Motor neuron (in vitro differentiated cells): ENCODE measurements at places on chromosomes 6 and 20. TPM values are rescaled to one million over a fixed set of nuclear protein-coding genes. Genes with fewer than 3 reads are reported as not detected.

The GTSF1L gene
- total RNA-seq, result not detected in 2 replicates

The BAG2 gene
- 3.8 and 4.5 TPM in 2 replicates for total RNA-seq

The NKX2-2 gene
- total RNA-seq, result not detected in 2 replicates

The PNPLA1 gene
- total RNA-seq, result 0.93 TPM in 1 of 2 replicates, not detected in the other

The ABT1 gene
- total RNA-seq, result 16.7 and 16.9 TPM in 2 replicates

The MAD2L1BP gene
- total RNA-seq, result 25.0 and 30.3 TPM in 2 replicates

The C4A gene
- 34.0 and 34.6 TPM in 2 replicates for total RNA-seq

The TSBP1 gene
- total RNA-seq, result 0.13 and 0.23 TPM in 2 replicates

The OR2B6 gene
- total RNA-seq, result not detected in 2 replicates

The COL21A1 gene
- 0.05 and 0.06 TPM in 2 replicates for total RNA-seq

The CD93 gene
- total RNA-seq, result 0.04 and 0.58 TPM in 2 replicates

The ALDH5A1 gene
- total RNA-seq, result 14.6 and 15.2 TPM in 2 replicates

The SIM1 gene
- total RNA-seq, result 4.3 and 4.6 TPM in 2 replicates

The SNRPB gene
- total RNA-seq, result 90.3 and 92.9 TPM in 2 replicates

The ZKSCAN8 gene
- 20.4 and 26.5 TPM in 2 replicates for total RNA-seq

The HLA-DRB5 gene
- not detected in 2 replicates for total RNA-seq

The TREM2 gene
- total RNA-seq, result 0.44 TPM in 1 of 2 replicates, not detected in the other

The DAAM2 gene
- 4.7 and 4.8 TPM in 2 replicates for total RNA-seq

The ATXN1 gene
- total RNA-seq, result 16.8 and 18.8 TPM in 2 replicates

The BPIFA1 gene
- total RNA-seq, result not detected in 2 replicates

The SYCP2 gene
- total RNA-seq, result 1.7 and 2.8 TPM in 2 replicates

The BPIFB4 gene
- not detected in 2 replicates for total RNA-seq

The MCCD1 gene
- total RNA-seq, result 0.73 and 0.95 TPM in 2 replicates

The TOX2 gene
- total RNA-seq, result 22.0 and 36.0 TPM in 2 replicates

The SIRPB2 gene
- 0.25 TPM in 1 of 2 replicates, not detected in the other for total RNA-seq

The CPNE5 gene
- 2.0 TPM in 2 replicates for total RNA-seq

The EYA2 gene
- total RNA-seq, result 5.4 and 5.7 TPM in 2 replicates

The KIF3B gene
- total RNA-seq, result 28.9 and 32.4 TPM in 2 replicates

The PDE10A gene
- total RNA-seq, result 14.0 and 15.9 TPM in 2 replicates

The HACE1 gene
- 19.7 and 20.0 TPM in 2 replicates for total RNA-seq

The ATP6V1G2 gene
- total RNA-seq, result 46.4 and 50.4 TPM in 2 replicates

The RNF182 gene
- 4.1 and 4.5 TPM in 2 replicates for total RNA-seq

The KHDC1L gene
- 1.00 TPM in 1 of 2 replicates, not detected in the other for total RNA-seq
